ENCODE measurements at places on chromosomes 12 and 14.

- no peak for DNase-seq
Observed at GRCh38 chr14:33909380-33910084, 41.3 kb downstream of the EGLN3 start.

GRCh38 chr12:39440781-39441180, 2.1 kb downstream of the KIF21A start:
- DNase-seq = no peak

DNA sequence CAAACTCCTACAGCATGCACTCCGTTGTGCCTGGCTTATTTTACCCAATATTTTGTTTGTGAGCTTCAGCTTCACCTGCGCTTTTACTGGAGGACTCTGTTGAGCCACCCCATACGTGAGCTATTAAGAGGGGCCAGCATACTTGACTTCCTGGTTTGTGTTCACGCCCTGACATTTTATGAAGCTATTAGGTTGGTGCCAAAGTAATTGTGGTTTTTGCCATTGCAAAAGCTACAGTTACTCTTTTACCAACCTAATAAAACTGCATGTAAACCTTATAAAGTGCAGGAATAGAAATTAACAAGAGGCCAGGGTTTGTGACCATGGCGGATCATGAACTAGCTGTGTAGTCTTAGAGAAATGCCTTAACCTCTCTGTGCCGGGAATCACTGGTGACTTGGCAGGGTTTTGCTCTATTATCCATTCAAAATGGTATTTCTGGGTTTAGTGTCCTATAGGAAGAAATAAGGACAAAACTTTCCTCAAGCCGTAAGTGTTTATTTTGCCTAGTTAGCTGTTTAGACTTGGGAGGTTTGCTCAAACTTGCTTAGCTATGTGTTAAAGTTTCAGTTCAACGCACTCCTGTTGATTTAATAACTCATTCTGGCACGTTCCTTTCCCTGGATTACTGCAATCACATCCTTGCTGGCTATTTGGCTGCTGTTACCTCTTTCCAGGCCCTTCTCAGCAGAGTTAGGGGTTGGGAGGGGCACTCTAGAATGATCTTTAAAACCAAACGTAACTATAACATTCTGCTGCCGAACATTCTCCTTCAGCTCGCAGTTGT, 1027.6 kb downstream of the BCL11B start:
- no peak for DNase-seq

GRCh38 chr14:92480856-92481255, 32.7 kb upstream of the RIN3 start:
- no peak for DNase-seq

DNA sequence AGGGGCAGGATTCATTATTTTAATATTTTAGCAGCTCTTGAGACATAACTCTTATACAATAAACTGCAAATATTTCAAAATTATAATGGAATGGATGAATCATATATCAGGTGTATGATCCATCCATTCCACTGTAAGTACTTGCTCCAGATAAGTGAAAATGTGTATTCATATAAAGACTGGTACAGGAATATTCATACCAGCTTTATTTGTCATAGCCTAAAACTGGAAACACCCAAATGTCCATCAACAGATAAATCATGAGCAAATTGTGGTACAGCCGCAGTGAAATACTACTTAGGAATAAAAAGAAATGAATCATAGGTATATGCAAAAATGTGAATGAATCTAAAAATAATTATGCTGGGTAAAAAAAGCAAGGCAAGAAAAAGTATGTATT, 263.6 kb upstream of the SYT10 start:
- no peak for DNase-seq

GRCh38 chr12:127925971-127926370, 341.0 kb upstream of the TMEM132C start:
- peak; percentile 30 for DNase-seq

GRCh38 chr12:3009780-3010179, 50.6 kb downstream of the TEAD4 start:
- no peak for DNase-seq

- DNase-seq = no peak
Observed at GRCh38 chr12:13835652-13836051, 145.8 kb downstream of the GRIN2B start.

- no peak for DNase-seq
Observed at GRCh38 chr12:131836714-131837397, 8.7 kb downstream of the MMP17 start.

DNA sequence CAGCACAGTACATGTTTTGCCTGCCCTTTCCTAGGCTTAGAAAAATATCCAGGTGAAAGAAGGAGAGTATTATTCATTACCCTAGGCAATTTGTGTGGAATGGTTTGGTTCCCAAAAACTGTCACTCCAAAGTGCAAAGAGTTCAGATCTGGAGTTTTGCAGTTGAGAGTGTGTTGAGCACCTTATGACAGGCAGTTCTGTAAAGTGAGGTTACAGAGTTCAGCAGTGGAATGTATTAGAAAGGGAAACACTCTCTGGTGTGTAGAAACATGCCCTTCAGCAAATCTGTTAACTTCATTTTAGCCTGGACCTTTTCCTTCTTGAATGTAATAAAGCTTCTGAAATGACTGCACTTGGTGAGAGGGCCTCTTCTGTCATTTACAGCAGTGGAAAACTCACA, 154.0 kb upstream of the SSTR1 start:
- DNase-seq = no peak

DNA sequence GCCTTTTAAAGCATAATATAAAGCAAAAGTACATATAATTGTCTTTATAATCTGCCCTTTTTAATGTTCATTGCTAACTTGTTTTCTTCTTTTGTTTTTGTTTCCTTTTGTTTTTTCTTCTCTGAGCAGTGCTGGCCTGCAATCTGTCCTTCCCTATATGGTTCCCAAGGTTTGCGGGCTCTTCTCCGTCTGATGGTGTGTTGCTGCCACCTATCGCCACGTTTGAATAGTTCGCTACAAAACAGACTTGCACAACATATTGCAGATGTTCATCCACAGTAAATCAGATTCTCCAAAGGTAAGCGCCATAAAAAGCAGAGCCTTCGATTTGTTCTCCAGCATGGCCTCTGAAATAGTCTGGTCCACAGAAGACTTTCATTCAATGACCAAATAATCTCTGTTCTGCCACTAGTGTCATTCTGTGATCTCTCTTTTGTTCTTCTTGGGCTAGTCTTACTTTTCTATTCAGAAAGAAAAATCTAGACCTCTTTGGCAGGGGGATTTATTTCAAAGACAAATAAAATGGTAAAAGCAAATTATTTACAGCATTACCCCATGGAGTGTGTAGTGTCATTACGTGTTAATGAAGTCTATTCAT, 33.5 kb downstream of the C12orf50 start:
- peak; percentile 63 for DNase-seq

DNA sequence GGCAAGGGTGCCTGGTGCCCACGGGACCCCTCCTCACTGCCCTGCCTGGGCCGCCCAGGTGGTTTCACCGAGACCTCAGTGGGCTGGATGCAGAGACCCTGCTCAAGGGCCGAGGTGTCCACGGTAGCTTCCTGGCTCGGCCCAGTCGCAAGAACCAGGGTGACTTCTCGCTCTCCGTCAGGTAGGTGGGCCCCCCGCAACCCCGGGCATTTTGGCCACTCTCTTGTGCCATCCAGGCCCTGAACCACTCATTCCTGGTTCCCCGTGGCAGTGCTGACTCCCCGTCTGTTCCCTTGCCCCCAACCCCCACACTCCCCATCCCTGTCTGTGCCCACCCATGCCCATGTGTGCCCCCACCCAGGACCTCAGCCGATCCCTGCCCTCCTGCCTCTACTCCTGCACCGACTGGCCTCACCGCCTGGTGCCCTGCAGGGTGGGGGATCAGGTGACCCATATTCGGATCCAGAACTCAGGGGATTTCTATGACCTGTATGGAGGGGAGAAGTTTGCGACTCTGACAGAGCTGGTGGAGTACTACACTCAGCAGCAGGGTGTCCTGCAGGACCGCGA, 480 bp downstream of the PTPN6 start:
- DNase-seq = no peak

GRCh38 chr12:127911291-127911690, 355.7 kb upstream of the TMEM132C start:
- DNase-seq = peak; percentile 43

DNA sequence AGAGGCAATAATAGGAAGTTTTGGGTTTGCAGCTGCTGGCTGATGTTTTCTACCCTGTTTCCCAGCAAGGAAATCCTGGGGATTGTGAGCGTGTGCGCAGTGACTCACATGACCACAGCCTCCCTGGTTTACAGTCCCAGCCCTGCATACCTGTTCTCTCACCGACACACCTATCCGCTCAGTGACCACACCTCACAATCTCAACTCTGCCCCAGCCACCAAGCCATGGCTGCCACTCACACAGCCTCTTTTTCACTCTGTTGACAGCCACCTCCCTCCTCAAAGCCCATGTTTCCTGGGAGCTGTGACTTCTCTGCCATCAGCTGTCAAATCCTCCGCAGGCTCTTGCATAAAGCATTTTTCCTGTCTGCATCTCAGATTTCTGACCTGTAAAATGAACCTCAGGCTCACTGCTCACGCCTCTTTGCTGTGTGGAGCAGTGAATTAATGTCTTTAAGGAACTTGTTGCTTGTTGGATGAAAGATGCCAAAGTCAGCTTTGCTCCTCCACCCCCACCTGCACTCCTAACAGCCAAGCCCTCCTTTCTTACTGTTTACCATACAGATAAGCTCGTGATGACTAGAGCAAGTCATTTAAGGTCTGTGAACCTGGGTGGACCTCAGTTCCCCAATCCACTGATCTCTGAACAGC, 43.5 kb downstream of the B4GALNT3 start:
- peak; percentile 23 for DNase-seq

GRCh38 chr12:43111608-43112007, 440.4 kb downstream of the ADAMTS20 start:
- no peak for DNase-seq

GRCh38 chr12:33676866-33677265, 237.2 kb upstream of the SYT10 start:
- peak; percentile 4 for DNase-seq

DNA sequence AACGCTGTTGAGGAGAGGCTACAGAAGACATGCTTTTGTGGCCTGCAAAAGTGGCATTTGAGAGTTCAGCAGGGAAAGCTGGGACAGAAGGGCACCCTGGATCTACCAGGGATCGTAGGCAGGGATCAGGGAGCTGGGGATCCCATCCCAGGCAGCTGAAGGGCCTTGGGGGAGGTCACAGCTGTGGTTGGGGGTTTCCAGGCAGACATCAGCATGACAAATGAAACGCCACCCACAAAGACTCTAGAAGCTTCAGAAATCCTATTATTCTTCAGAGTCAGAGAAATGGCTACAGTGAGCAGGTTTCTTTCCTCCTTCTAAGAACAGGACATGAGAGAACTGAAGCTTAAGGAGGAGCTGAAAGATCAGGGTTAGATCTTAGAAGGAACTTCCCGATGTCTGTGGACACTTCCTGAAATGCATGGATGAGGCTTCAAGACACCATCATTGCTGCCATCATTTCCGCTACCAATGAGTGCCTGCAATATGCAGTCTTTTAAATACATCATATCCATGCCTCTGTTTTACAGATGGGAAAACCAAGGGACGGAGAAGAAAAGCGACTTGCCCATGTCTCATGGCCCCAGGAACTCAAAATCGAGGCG, 104.3 kb downstream of the RBM19 start:
- DNase-seq = no peak

DNA sequence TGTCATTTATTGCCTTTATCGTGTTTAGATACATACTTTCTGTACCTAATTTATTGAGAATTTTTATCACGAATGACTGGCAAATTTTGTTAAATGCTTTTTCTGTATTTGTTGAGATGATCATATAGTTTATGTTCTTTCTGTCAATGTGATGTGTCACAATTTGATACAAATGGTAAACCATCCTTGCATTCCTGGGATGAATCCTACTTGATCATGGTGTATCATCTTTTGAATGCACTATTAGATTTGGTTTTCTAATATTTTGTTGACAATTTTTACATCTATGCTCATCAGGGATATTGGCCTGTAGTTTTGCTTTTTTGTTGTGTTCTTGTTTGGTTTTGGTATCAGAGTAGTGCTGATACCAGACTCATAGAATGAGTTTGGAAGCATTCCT, 185.1 kb downstream of the NUBPL start:
- no peak for DNase-seq

DNA sequence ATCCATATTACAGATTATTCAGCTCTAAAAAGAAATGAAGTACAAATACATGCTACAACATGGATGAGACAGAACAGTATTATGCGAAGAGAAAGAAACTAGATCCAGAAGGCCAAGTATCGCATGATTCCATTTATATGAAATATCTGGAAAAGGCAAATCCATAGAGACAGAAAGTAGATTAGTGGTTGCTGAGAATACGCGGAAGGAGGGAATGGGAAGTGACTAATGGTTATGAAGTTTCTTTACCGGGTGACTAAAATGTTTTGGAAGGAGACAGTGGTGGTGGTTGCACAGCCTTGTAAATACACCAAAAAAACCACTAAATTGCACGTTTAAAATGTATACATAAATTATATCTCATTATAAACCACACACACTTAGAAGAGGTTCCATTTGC, 12.5 kb downstream of the PRDM4 start:
- peak; percentile 69 for DNase-seq

- DNase-seq = no peak
Observed at GRCh38 chr12:14247166-14247565, 118.3 kb upstream of the ATF7IP start.

DNA sequence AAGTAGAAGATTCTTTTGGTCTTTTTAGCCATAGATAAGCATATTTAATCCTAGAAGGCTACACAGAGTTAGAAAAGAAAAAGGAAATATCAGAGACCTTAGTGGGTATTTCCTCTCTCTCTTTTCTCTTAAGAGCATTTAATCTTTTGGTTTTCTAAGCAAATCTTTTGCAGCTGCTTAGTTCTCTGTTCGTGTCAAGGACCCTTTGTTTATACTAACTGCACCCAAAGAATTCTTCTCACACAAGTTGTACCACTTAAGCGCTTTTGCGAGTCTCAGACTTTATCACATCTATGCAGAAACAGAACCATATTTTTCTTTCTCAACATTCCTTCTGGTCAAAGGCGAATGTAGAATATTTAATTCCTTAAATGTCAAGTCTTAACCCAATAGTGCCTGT, 17.9 kb upstream of the NID2 start:
- no peak for DNase-seq

DNA sequence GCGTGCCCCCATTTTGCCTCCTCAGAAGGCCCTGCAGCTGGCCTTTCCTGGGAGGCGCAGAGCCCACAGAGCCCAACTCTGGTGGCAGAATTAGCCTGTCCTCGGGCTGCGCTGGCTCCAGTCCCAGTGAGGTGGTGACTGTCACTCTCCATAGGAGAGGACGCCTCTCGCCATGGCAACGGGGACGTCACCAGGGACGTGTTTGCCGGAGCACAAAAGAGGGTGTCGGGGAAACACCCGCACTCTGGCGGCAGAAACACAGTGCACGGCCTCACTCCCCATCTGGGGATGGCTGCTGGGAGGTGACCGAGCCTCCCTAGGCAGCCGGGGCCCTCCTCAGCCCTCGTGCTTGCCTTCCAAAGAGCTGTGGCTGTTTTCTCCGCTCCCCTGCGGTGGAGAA, 50.2 kb upstream of the NCOR2 start:
- DNase-seq = no peak

Measured in A172 (cell line).